Breast epithelium (tissue), 4 donors: ENCODE measurements at places on chromosomes 16 and 17.

- no peak for DNase-seq
These were observed 419.4 kb downstream of the PMP22 start for GRCh38 chr17:14845591-14846281.

DNA sequence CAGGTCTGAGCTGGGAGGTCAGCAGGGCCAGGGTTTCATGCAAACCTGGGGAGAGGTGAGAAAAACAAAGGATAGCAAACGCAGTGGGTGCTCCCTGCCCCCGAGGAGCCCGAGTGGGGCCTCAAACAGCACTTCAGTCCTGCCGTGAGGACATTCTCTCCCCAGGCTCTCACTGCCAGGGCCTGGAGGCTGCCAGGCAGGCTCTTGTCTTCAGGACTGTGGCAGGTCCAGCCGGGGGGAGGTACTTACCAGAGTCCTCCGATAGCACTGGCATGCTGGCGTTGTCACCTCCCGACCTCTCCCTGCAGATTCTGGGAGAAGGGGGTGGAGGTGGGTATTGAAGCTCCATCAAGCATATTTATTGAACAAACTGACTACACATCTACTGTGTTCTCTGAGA is 1.3 kb downstream of the MPP3 start:
- DNase-seq: no peak

DNA sequence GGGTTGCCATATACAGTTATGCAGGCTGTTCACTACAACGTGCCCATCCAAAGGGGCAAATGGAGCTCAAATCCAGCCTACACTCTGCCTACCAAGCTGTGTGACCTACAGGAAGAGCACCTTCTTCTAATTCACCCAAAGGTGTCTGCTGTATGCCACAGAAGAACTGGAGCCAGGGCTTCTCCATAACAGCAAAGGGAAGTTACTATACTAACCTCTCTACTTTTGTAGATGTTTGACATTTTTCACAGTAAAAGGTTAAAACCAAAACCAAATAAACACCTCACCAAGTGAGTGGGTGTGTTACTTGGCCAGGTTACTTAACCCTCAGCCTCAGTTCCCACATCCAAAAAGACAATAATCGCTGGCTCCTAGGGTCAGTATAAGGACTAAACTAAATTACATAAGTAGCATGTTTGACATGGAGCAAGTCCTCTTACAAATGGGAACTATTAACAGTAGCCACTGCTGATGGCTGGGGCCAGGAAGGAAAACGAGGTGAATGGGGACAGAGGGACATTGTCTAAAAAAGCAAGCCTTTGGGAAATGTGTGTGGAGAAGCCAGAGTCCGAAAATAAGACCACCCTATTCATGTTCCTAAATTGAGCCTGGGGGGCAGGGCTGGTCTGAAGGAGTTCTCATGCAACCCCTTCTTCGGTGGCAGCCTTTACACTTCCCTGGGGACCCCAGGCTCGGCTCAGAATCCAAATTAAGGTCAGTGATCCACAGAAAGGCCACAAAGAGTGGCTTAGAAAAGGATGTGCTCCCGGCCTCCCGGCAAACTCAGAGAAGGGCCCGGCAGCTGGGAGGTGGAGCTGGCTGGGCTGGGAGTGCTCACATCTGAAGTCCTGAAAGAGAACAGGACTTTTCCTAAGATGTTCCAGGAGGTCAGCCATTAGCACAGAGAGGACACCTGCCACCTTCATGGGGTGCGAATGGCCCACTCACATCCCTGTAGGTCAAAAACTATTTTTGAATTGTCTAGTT is 13.5 kb downstream of the CUEDC1 start:
- DNase-seq: no peak

DNA sequence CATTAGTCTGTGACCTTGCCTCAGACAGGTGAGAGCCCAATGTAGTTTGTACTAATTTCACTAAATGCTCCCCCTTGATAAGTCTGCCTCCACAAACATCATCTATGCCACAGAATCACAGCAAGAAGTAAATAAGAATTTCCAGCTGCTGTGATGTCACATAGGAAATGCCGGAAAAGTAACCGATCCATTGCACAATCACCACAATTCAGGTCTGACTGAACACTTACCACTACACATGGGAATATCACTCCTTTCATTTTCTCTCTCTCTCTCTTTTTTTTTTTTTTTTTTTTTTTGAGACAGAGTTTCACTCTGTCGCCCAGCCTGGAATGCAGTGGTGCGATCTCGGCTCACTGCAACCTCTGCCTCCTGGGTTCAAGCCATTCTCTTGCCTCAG is 79.0 kb upstream of the CDH11 start:
- DNase-seq: no peak

- no peak for DNase-seq
These were observed 16.5 kb upstream of the MEAK7 start for GRCh38 chr16:84520725-84521496.

- no peak for DNase-seq
These were observed 119.2 kb downstream of the RPTOR start for GRCh38 chr17:80663781-80664206.

DNA sequence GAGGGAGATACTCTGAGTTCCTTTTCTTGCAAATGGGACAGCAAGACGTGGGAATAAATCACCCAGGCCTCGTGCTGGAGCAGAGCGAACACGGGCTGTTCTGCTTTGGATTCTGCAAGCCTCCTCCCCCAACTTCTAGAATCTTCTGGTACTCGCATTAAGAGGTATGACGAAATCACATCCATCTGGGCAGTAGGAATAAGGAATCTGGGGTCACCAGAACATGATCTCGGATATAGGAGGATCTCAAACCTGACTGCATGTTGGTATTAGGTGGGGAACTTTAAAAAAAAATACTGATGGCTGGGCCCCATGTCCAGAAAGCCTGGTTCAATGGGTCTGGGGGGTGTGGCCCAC is 49.8 kb upstream of the USP7 start:
- no peak for DNase-seq

DNA sequence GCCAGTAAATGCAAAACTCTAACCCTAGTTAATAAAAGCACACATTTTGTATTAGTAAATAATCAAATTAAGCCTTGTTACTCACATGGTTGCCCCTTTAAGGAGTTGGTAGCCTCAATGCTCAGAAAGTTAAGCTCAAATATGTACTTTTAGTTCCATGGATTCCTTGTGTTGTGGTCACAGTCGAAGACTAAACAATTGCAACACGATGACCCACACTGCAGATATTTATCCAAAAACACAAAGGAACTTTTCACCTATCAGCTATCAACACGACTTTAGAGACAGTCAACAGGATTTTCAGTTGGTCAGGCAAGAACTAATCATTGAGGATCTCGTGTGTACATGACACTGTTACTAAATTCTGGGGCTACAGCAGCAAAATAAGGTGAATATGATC is 47.4 kb upstream of the NUDT7 start:
- DNase-seq: no peak

DNA sequence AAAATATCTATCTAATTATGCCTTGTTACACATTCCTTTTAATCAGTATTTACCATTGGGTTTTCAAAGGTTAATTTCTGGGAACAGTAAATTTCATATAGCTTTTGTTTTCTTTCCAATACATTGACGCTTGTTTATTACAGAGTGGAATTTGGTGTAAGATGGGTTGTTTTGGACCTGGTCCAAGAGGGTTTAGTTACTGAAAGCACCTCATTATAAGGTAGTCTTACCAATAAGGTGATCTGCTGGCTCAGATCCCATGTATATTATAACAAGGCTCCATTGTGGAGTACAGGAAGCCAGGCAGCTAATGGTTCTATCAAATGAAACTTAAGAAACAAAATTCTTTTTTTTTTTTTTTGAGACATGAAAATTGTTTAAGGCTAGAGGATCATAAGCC is 87.3 kb upstream of the NACA2 start:
- DNase-seq: no peak

- DNase-seq: no peak
These were observed 12.1 kb downstream of the ZZEF1 start for GRCh38 chr17:4130715-4131114.

GRCh38 chr17:76581515-76581914 is 4.1 kb downstream of the ST6GALNAC2 start:
- DNase-seq: no peak

DNA sequence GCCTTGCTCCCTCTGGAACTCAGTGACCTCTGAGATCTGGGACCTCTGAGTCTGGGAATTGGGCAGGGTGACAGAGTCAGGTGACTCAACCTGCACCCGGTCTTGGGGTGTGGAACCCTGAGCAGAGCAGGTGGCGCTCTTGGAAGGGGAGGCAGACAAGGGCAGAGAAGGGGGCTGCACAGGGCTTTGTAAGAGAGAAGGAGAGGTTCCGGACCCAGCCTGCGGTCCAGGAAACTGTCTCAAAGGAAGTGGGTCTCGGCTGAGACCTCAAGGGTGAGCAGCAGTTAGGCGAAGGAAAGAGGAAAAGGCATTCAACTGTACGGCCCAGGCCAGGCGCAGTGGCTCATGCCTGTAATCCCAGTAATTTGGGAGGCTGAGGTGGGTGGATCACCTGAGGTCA is 10.0 kb upstream of the RIPOR1 start:
- no peak for DNase-seq

DNA sequence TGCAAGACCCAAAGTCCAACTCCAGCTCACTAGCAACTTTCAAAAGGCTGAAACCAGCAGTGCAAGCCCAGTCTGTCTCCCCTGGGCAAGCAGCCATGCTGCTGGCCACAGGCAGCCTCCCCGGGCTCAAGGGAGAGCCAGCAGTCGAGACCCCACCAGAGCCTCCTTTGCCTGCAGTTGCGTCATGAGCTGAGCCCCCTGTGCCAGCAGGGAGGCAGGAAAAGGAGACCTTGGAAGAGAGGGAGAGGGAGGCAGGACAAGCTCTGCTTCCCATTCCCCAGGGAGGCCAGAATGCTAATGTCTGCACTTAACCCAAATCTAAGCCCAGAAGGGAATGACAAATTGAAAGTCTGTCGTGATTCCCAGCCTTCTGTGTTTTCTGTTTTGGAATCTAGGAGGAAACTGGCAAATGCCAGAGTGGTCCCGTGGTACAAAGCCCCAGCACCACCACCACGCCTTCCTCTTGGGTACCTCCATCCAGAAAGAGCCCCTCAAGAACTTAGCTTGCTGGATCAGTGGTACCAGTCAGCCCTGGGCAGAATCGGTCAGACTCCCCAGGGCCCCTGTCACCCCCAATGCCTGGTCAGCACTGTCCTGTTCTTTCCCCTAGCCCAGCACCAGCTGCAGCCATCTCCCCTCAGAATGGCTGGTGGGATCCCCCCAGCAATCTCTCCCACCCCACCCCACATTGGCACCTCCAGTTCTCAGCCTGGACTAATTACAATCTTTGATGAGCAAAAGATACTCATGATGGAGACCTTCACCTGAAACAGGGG is 99.3 kb upstream of the TNRC6C start:
- DNase-seq: no peak

DNA sequence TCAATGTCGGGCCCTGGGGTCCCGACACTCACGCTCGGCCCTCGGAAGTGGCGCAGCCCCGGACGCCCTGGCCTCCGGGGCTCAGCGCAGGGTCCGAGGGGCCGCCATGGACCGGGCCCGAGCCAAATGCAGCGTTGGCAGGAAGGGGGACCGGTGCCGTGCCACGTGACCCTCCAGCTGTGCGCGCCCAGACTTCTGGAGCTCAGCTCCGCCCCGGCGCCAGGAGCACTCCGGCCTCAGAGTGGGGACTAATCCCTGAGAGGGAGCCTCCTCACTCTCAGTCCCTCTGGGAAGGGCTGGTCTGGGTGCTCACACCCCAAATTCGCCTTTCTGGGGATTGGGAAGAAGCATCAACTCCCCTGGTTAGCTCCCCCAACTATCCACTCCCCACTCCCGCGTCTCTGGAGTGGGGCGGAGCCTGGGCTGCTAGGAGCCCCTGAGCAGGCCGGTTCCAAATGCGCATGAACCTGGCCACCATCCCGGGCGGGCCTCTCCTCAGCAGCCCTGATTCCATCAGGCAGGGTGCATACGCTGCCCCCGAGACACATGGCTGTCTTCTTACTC is at the start of gene B3GNT9:
Gene B3GNT9, minus strand, starts transcription at position 166 of the 564 bp plus-strand sequence. CDS start 513 bp downstream, outside the sequence.
- DNase-seq: peak; percentile 55

DNA sequence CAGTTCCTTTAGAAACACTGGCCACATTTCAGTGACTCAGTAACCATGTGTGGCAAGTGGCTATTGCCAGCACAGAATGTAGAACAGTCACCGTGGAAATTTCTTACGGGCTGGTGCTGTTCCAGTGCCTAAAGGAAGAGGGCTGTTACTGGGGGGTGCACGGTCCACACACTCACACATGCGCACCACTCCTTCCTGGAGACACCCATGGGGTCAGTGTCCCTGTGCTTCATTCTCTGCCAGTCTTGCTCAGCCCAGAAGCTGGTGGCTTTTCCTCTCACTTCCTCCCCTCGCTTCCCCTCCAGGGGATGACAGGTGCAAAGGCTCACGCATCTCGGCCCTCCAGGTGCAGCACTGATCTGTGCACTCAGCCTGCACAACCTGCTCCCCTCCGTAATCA is 115.6 kb downstream of the CCDC182 start:
- DNase-seq: no peak

- DNase-seq: peak; percentile 24
These were observed 234.8 kb upstream of the RPL38 start for GRCh38 chr17:73968680-73969079.

- DNase-seq: no peak
These were observed 47.1 kb downstream of the SPACA3 start for GRCh38 chr17:33038740-33039139.

GRCh38 chr16:78425891-78426510 is 326.5 kb downstream of the WWOX start:
- no peak for DNase-seq

DNA sequence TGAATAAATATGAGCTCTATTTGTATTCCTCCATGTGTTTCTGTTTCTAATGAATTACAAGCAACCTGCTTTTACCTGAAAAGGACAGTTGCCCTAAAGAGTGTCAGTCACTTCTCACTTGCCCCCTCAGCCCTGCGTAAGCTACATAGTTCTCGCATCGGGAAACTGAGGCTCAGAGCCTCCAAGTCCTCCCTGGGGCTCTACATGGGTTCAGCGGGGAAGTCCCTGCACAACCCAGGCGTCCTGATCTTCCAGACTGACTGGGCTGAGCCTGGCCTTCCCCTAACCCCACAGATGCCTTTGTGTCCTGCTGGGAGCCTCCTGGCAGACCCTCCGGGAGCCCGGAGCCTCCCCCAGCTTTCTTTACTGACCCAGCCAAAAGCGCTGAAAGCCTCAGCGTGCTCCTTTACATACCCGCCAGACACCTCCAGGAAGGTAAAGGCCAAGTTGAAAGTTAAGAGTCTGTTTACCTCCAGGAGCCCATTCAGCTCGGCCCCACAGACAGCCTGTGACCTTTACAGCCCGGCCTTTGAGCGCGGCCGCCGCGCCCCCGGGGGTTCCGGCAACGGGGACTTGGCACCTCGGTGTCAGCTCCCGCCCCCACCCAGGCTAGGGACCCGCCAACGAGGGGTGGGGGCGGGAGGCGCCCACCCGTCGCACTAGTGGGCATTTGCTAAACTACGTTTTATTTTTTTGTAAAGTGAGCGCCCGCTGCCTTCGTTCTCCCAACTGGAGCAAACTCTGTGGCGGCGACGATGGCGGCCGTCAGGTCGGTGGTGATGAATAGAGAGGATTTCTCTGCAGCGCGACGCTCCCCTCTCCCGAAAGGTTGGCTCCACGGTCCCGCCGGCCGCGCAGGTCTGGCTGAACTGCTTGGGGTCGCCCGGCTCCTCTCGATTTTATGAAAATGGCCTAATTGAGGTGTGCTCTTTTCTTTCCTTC is 4.4 kb upstream of the HOXB13 start:
- no peak for DNase-seq
